ENCODE measurements at places on chromosomes 7 and 10.

GRCh38 chr10:12482587-12482986, 133.2 kb downstream of the CAMK1D start:
- DNase-seq: peak; percentile 77

DNA sequence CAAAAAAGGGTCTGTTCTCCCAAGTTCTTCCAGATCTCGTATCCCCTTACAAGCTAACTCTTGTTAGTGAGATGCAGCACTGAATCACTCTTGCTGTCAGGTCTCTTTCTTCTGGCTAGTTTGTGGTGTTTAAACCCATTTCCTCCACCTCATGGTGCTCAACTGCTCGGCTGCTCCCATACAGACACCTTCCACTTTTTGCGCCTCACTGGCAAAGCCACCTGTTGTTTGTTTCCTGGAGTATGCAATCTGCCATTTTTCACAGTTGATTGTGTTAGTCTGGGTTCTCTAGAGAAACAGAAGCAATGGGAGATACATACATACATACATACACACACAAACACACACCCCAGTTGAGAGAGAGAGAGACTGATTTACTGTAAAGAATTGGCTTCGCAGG, 124.4 kb upstream of the SP8 start:
- no peak for DNase-seq

- no peak for DNase-seq
Measured at GRCh38 chr7:46450425-46450824, 529.4 kb upstream of the IGFBP3 start.

DNA sequence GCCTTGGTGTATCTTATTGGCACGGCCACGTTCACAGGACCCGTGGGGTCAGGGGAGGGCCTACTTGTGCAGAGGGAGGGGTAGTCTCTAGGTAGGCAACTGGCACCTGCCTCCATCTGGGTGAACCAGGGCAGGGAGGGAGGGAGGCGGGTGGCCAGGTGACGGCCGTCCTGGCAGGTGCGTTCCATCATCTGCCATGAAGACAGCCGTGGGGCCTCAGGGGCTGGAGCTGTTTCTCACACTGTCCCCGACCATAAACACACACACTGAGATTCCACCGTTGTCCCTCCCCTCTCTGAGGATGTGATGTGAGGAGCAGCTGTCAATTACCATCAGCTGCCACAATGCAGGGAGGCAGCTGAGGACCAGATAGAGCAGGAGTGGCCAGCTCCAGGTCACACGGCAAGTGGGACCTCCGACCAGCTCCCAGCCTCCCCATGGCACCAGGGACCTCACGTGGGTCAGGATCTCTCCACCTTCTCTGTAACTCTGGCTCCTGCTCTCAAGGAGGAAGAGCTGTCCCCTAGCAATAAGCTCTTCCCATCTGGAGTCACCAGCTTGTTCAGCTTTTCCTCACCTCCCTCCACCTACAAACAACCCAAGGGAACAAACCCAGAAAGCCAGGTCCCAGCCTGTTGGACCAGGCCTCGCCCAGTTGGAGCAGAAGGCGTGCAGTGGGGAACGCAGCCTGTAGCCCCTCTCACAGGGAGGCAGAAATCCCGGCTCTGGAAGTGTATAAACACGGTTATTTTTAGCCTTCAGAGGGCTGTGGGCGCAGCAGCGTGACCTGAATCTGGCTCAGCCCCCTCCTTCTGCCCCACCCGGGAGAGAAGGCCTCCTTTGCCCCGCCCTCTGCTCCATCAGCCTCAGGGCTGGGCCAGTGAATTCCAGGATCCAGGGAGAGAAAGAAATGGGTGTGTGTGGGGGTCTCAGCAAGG, 33.1 kb downstream of the ZMIZ1 start:
- peak; percentile 39 for DNase-seq

GRCh38 chr7:135562720-135563119, 5.0 kb downstream of the NUP205 start:
- peak; percentile 93 for DNase-seq

DNA sequence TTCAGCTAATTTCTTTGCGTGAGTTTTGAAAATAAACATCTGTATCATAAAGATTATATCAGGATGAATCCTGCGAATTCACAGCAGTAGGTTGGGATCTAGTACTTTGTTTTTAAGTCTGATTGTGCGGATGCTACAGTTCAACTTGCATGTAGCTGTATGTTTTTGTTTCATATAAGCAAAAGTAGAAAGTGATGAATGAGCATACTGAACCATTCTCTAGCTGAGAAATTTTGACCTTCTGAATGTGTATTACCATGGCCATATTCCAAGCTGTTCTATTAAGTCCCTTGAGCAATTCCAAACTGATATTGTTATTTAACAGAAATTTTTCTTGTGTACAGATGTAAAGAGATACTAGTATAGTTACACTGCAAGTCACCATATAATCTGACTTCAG, 358.8 kb upstream of the MEOX2 start:
- DNase-seq: no peak

DNA sequence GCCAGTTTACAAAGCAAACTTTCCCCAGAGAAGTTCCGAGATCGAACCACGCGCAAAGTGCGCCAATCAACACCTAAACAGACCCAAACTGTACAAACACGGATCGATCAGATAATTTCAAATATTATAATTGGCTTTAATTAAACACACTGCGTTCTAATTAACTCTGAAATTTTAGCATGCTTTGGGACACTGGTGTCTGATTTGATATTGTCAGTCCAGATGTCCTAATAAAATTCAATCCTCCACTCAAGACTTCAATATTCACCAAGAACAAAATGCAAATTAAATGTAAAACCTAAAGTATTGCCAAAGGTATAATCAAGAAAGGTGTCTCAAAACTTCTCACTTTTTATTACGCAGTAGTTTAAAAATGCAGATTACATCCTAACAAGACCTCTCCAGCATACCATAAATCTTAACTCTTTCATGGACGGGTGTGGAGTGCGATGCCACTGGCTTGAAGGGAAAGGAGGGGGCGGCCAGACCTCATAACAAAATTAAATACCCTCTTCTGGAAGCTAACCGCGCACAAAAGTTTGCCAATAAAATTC, 5.9 kb upstream of the EBF3 start:
- no peak for DNase-seq

DNA sequence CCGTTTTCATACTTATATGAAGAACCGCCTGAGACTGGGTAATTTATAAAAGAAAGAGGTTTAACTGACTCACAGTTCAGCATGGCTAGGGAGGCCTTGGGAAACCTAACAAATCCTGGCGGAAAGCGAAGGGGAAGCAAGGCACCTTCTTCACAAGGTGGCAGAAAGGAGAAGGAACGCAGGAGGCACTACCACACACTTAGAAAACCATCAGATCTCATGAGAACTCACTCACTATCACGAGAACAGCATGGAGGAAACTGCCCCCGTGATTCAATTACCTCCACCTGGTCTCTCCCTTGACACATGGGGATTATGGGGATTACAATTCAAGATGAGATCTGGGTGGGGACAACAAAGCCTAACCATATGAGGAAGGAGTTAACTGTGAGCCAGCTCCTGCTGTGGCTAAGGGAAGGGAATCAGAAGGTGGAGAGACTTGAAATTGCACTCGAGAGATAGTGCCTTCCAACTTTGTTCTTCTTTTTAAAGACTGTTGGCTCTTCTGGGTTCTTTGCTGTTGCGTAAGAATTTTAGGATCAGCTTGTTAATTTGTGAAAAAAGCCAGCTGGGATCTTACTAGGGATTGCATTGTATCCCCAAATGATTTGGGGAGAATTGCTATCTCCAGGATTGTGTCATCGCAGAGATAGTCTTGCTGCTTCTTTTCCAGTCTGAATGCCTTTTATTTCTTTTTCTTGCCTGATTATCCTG, 21.0 kb downstream of the OPTN start:
- DNase-seq: no peak

DNA sequence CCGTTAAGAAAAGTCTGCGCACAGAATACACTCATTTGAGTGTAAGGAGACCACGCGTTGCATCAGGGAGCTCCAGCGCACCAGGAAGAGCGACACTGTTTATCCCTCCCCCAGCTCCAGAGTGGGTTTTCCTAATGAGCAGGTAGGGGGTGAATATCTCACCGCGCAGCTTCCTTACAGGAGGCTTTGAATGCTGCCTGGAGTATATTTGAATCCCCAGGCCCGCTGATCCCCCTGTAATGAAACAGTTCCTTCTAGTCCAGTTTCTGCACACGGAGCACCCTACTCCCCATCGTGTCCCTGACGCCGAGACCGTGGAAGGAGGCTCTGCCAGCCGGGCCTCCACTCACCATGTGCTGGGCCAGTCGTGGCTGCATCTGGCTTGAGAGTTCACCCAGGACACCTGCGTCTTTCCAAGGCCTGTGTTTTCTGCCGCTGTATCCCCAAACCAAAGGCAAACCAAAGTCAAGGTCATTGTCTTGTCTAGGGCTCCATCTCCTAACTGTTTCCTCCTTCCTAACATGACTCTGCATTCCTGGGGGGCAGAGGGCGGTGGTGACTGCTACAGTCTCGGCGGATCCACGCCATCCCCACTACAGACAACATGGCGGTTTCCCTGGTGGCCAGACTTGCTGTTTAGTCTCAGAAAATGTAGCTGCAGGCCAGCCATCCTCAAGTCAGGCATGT, 167.8 kb downstream of the USP6NL start:
- no peak for DNase-seq

DNA sequence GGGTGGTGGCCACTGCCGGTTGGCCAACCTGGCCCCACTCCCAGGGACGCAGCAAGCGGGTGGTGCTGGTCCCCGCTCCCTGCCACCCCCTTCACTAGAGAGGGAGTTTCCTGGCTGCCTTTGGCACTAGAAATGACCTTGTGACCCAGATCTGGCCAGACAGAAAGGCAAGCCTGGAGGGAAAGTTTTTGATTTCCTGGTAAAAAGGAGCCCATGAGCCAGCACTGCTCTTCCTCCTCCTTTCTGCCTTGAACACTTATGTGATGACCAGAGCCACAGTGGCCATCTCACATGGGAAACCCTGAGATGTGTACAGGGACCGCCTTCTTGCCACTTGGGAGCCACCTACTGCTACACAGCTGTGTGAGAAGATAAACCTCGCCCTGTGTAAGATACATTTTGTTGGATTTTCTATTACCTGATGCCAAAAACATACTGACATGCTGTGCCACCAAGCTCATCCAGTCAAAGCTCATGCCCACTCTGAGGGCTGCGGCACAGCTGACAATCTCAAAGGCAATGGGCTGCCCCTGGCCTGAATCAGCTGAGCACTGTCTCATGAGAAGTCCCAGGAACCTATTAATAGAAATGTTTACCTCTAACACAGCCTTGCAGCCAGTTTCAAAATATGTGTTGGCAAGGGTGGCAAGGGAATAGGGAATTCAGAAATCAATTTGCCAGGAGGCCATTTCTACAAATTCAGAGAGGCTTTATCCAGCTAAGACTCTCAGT, 94.0 kb downstream of the CYTH3 start:
- DNase-seq: no peak

GRCh38 chr7:114943953-114944744, 22.3 kb downstream of the MDFIC start:
- DNase-seq: no peak

DNA sequence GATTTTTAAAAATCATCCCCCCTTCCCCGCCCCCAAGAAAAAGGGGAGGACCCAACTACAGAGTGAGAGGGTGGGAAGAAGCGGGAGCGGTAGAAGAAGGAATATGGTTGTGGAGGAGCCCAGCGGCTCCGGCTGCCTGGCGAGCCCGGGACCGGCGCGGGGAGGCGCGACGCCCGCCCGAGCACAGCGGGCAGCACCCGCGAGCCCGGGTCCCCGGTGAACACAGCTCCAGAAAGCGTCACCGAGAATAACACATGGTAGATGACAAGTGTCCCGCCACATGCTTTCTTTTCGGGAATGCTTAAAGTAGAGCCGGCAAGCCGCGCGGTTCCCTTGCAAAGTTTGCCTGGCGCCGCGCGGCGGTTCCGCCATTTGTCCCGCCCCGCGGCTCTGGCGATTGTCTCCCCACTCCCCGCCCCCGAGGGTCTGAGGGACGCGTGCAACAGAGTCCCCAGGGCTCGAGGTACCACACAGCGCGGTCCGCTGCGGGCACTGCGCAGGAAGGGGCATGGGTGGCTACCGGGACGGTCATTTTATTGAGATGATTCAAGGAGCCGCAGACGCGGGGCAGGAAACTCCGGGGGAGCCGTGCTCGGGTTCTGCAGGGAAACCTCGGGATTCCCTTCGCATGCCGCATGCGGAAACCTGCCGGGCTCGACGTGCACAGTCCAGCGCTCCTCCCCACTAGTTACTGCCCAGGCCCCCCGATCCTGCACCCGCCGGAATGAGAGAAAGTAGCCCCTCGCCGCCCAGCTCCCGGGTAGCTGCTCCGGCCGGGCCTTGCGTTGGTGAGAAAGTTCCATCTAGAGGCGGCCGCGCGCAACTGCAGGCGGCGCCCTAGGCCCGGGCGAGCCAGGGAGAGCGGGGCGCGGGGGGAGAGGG, 781 bp upstream of the GRM8 start:
- peak; percentile 86 for DNase-seq
